Calu3 (cell line): ENCODE measurements at places on chromosomes 4 and X. TPM values are rescaled to one million over a fixed set of nuclear protein-coding genes. Genes with fewer than 3 reads are reported as not detected.
A peak's percentile ranks its signal among the peaks of the same experiment; 100 is the strongest.

- no peak overlapping the region for H3K27ac ChIP-seq
- H3K36me3 ChIP-seq, result no peaks in the 10 kb centered on the region
- H3K27me3 ChIP-seq, result no peaks in the 10 kb centered on the region
- H3K4me1 ChIP-seq, result peaks cover 6% of the 10 kb centered on the region
Observed at GRCh38 chrX:115362334-115363095, 73.0 kb downstream of the LUZP4 start.

DNA sequence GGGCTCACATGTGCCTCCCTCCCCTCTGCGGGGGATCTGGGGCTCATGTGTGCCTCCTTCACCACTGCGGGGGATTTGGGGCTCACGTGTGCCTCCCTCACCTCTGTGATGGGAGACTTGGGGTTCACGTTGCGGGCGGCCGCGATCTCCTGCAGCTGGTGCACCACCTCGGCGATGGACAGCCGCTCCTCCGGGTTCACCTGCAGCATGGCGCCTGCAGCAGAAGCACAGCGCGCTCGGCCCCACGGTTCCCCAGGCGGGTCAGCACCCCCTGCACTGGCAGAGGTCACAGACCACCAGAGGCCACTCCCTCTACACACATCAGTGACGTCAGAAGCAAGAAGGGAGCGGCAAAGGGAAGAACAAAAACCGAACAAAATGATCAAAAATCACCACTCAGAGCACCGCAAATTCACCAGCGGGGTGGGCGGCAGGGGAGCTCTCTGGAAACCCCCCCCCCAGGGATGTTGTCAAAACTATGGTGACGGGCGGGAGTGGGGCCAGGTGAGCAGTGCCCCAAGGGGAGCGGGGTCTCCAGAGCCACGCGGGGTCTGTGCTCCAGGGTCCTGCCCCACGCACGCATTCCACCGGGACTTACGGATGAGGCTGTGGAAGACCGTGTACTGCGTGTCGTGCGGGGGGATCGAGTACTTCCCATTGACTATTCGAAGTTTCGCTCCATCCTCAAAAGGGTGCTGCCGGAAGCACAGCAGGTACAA, 38.7 kb downstream of the GAK start:
- H3K4me1 ChIP-seq, result no peaks in the 10 kb centered on the region
- peaks cover 17% of the 10 kb centered on the region for H3K36me3 ChIP-seq
- no peaks in the 10 kb centered on the region for H3K27me3 ChIP-seq
- H3K27ac ChIP-seq, result no peak overlapping the region
- H3K4me3 ChIP-seq, result no peak overlapping the region

GRCh38 chrX:31092970-31093638, 21.3 kb upstream of the FTHL17 start:
- peaks cover 28% of the 10 kb centered on the region for H3K27me3 ChIP-seq
- DNase-seq, result no peak
- H3K27ac ChIP-seq, result no peak overlapping the region
- H3K36me3 ChIP-seq, result no peaks in the 10 kb centered on the region

DNA sequence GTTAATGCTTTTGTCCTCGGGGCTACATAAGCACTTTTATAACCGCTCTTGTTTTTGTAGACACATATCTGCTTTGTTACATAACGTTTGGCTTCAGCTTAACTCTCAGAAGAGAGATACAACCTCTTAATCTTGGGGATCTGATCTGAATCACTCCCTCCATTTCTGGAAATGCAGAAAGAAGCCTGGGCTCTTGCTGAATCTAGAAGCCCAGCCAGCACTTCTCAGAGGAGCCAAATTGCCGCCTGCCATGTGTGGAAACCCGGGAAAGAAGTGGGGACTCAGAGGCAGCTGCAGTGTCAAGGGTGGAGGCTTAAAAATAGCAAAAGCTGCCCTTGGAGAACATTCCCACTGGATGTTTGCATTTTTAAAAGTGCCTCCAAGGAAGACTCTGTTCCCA, 69.3 kb upstream of the LDB2 start:
- H3K4me1 ChIP-seq, result no peaks in the 10 kb centered on the region
- DNase-seq, result no peak
- no peaks in the 10 kb centered on the region for H3K36me3 ChIP-seq
- no peaks in the 10 kb centered on the region for H3K27me3 ChIP-seq
- no peak overlapping the region for H3K4me3 ChIP-seq

DNA sequence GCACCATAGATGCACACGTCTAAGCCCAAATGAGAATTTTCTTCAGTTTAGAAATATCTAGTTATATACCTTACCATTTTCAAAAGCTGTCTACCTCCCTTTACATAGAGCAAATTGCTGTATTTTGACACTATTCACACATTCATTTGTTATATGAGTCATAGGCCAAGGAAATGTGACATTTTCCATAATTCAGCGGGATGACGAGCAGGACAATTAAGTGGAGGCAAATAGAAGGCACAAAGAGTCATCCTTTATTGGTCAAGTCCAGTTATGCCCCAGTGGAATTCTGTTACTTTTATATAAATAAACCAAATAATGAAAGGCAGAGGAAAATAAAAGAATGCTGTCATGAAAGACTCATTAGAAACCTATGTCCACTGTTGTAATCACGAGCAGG, 27.9 kb downstream of the FGF13 start:
- H3K27me3 ChIP-seq, result no peaks in the 10 kb centered on the region
- H3K36me3 ChIP-seq, result no peaks in the 10 kb centered on the region
- H3K4me1 ChIP-seq, result no peaks in the 10 kb centered on the region
- DNase-seq, result no peak
- H3K4me3 ChIP-seq, result no peak overlapping the region

- H3K4me1 ChIP-seq, result peaks cover 16% of the 10 kb centered on the region
- no peaks in the 10 kb centered on the region for H3K36me3 ChIP-seq
- no peak overlapping the region for H3K4me3 ChIP-seq
- DNase-seq, result peak; percentile 41
- H3K27ac ChIP-seq, result no peak overlapping the region
Observed at GRCh38 chr4:23775694-23776093, 114.2 kb downstream of the PPARGC1A start.

- no peak overlapping the region for H3K4me3 ChIP-seq
- DNase-seq, result no peak
- H3K27ac ChIP-seq, result no peak overlapping the region
- no peaks in the 10 kb centered on the region for H3K27me3 ChIP-seq
- H3K4me1 ChIP-seq, result no peaks in the 10 kb centered on the region
Observed at GRCh38 chrX:135328421-135329005, 19.2 kb downstream of the ETDC start.

- H3K4me3 ChIP-seq, result no peak overlapping the region
- no peaks in the 10 kb centered on the region for H3K4me1 ChIP-seq
- H3K36me3 ChIP-seq, result no peaks in the 10 kb centered on the region
- no peak overlapping the region for H3K27ac ChIP-seq
- DNase-seq, result no peak
Observed at GRCh38 chr4:141074098-141074878, 59.0 kb downstream of the RNF150 start.

Gene NPY2R
- total RNA-seq, result not detected in 2 replicates

Gene TBX22
- total RNA-seq, result not detected in 2 replicates
